ENCODE measurements at places on chromosomes 4 and X. TPM values are rescaled to one million over a fixed set of nuclear protein-coding genes. Genes with fewer than 3 reads are reported as not detected.

IL13RA2 gene
- not detected for total RNA-seq

TBC1D8B gene
- total RNA-seq = 0.18 TPM

CT55 gene
- total RNA-seq = not detected

POF1B gene
- total RNA-seq = not detected

FGF2 gene
- 0.23 TPM for total RNA-seq

GAGE13 gene
- not detected for total RNA-seq

RP2 gene
- total RNA-seq = 6.6 TPM

EDNRA gene
- total RNA-seq = not detected

CT45A10 gene
- total RNA-seq = not detected

FHIP1A gene
- 2.7 TPM for total RNA-seq

OPN1MW2 gene
- total RNA-seq = not detected

CXXC4 gene
- total RNA-seq = not detected

SMIM10 gene
- 0.39 TPM for total RNA-seq

MAGEE1 gene
- total RNA-seq = 4.5 TPM

CT45A3 gene
- not detected for total RNA-seq

USP26 gene
- not detected for total RNA-seq

XKRX gene
- total RNA-seq = 0.77 TPM

HSFX1 gene
- 0.11 TPM for total RNA-seq

PABPC4L gene
- total RNA-seq = not detected

ENAM gene
- total RNA-seq = not detected

HSFX4 gene
- total RNA-seq = not detected

SMARCA1 gene
- 0.56 TPM for total RNA-seq

TEX13C gene
- not detected for total RNA-seq

SYTL4 gene
- total RNA-seq = not detected

SSX3 gene
- not detected for total RNA-seq

FAM184B gene
- total RNA-seq = not detected

NDUFA1 gene
- total RNA-seq = 67.6 TPM

RAB40AL gene
- total RNA-seq = 0.60 TPM

MAGEB17 gene
- total RNA-seq = not detected
